ENCODE measurements at places on chromosomes 1 and 21.

- no peak for DNase-seq
Observed at GRCh38 chr1:98030976-98031375, 110.1 kb upstream of the DPYD start.

DNA sequence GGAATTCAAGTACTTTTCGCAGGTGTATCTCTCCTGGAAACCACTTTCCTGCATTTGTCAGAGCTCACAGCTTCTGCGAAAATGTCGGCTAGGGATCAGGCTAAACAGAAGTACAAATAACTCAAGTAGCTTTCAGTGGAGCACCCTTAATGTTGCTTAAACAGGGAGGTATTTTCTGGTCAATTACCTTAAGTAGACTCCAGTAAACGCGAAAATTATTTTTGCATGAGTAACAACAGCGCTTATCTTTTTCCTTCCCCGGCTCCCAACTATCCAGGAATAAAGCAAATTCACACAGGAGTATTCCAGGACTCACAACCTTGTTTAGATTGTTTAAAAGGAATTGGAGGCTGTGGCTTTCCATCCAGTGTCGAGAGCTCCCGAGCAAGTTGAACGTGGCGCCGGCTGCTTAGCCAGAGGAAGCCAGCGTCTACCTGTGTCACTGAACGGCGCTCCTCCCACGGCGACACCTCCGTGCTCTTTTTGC is 7.3 kb upstream of the SIM2 start:
- DNase-seq: no peak

GRCh38 chr1:10803971-10804820 is 7.8 kb upstream of the CASZ1 start:
- DNase-seq: no peak

- no peak for DNase-seq
Observed at GRCh38 chr1:9651565-9652378, at the start of gene PIK3CD. TSS of gene PIK3CD (plus strand) at chr1:9651731. CDS start at chr1:9710456, 58,725 bp downstream.

- no peak for DNase-seq
Observed at GRCh38 chr1:111164151-111164550, 24.1 kb downstream of the CEPT1 start.

GRCh38 chr1:155064111-155064831 is 731 bp downstream of the EFNA4 start:
- DNase-seq: no peak

GRCh38 chr21:41536827-41537103 is 28.8 kb upstream of the TMPRSS2 start:
- DNase-seq: no peak

DNA sequence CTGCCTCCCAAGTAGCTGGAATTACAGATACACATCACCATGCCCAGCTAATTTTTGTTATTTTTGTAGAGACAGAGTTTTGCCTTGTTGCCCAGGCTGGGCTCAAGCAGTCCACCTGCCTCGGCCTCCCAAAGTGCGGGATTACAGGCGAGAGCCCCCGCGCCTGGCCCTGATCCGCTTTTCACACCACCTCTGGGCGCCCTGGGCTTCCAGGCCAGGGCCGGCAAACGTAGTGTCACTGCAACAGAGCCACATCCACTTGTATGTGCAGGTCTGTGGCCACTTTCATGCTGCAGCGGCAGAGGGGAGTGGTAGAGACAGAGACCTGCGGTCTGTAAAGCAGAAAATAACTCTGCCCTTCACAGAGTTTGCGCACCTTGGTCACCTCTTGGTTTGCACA is 29.5 kb downstream of the RRP1B start:
- no peak for DNase-seq

GRCh38 chr1:187588917-187589316 is 760.2 kb downstream of the PLA2G4A start:
- DNase-seq: no peak

GRCh38 chr1:181369416-181369815 is 113.9 kb upstream of the CACNA1E start:
- no peak for DNase-seq

DNA sequence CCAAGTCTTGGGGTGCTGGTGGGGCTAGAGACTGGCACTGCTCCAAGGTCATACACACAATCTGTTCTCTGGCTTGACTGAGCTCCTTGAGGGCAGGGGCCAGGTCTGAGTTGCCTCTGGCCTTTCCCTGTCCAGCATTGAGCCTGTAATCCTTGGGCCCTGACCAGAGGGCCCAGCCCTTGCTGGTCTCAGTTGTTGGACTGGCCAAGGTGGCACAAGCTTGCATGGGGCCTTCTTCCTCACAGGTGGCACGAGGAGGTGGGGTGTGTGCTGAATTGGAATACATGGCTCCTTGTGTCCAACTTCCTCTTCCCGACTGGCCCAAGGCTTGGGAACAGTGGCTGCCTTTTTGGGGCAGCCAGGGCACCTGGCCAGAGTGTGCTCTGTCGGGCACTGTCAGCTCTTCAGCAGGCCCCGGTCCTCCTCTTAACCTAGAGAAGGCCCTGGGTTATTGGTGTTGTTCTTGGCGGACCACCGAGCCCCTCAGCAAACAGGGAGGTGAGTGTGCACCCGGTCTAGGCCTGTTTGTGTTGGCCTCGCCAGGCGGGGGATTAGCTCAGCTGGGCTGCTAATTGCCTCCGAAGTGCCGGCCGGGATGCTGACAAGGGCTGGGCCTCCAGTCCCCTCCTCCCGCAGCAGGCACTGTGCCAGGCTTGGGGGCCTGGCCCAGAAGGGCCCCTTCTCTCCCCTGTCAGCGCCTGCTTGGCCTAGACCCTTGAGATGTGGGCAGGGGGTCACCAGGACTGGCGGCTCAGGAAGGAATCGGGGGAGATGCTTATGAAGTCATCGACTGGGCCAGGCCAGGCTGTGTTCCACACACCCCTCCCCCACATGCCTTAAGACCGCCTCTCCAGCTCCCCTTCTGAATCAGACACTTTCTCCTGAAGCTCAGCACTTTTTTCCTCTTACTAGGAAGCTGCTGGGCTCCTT is 28.5 kb downstream of the WNT4 start:
- no peak for DNase-seq

DNA sequence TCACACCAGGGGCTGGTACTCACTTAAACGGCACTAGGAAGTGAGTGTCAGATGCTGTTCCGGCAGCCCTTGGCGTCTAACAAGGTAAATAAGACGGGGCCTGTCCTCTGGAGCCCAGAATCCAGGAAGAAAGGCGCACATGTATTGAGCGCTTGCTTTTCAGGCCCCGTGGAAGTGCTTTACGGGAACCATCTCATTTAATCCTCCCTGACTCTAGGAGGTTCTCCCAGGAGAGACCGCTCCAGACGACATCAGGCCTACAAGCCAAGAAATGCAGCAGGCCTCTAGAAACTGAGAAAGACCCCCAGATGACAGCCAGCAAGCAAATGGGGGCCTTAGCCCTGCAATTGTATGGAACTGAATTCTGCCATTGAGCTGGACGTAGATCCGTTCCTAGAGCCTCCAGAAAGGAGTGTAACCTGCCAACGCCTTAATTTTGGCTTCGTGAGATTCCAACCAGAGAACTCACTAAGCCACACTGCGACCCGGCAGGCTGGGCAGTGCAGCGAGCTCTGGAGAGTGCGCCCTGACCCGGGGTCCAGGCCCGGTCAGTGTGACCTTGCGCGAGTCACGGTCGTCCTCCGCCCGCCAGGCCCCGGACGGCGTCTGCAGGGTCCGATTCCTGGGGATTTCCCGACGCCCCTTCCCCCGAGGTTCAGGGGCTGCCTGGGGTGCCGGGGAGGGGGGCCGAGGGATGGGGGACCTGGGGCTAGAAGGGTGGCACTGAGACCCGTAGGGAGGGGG is 532 bp upstream of the MANEAL start:
- no peak for DNase-seq

- DNase-seq: no peak
Observed at GRCh38 chr1:53584777-53585107, 125.5 kb downstream of the DMRTB1 start.

GRCh38 chr1:26015358-26015757 is 6.2 kb upstream of the EXTL1 start:
- peak; percentile 97 for DNase-seq

GRCh38 chr1:193589597-193590040 is 403.2 kb upstream of the B3GALT2 start:
- DNase-seq: no peak

DNA sequence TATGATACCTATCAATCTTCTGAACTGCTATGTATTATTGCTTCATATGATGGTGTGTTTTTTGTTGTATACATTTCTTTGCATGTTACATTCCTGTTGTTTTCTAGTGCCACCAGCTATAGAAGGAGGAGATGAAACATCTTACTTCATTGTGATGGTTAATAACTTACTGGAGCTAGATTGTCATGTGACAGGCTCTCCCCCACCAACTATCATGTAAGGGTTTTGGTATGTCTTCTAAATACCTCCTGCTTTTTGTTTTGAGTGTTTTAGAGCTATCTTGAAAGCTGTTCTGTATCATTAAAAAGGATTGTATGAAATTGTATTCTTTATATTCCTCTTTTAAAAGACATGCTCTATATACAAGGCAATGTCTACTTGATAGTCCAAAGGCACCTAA is 282.7 kb downstream of the HMCN1 start:
- DNase-seq: no peak

GRCh38 chr1:25081496-25081895 is 150.8 kb downstream of the SYF2 start:
- no peak for DNase-seq

- no peak for DNase-seq
Observed at GRCh38 chr1:29820401-29820800, 584.1 kb downstream of the PTPRU start.

DNA sequence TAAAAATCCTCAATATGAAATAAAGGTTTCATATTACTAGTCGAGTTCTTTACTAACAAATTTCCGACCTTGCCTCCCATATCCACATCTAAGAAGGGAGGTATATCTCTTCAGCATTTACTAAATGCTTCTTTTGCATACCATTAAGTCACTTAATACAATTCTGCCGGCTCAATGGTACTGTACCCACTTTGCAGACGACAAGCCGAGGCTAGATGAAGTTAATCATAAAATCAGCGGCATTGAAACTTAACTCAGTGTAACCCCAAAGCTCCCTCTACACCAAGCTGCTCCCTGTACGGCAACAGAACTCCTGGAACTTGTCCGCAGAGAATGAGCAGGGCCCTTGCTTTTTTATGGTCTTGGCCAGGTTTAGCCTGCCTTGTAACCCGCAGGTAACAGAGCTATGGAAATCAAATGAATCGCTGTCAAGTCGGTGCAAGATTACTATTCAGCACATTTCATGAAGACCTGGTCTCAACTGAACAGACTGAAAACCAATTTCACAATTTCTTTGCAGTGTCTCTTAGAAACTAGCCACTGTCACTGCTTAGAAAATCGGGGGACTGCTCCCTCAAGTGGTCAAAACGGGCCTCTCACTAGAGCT is 738 bp downstream of the INTS7 start:
- DNase-seq: no peak

DNA sequence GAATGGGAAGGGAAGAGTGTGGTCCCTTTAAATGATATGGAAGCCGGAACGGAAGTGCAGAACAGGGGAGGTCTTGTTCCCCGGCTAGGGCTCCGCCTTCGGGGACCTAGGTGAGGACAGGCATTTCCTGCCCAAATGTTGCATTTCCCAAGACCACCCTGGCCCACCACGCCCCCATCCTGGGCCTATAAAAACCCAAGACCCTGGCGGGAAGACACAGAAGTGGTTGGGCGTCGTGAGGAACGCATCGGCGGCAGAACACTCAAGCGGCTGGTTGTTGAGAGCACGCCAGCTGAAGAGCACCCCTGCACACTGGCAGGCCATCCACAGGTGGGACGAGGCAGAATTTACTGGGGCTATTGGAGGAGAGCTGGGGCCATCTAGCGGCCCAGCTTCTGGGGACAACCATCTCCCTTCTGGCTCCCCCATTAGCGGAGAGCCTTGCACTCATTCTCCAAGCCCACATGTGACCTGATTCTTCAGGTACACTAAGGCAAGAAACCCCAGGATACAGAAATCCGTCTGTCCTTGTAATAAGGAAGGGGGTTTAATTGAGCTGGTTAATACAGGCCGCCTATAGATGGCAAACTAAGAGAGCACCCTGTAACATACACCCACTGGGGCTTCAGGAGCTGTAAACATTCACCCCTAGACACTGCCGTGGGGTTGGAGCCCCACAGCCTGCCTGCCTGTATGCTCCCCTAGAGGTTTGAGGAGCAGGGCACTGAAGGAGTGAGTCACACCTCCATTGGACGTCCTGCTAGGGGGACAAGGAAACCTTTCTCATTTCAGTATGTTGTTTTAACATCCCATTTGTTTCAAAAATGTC is 1327.9 kb downstream of the BRINP3 start:
- no peak for DNase-seq

- DNase-seq: no peak
Observed at GRCh38 chr1:192974701-192975100, 84.5 kb downstream of the UCHL5 start.

- DNase-seq: no peak
Observed at GRCh38 chr1:26784023-26784871, 3.5 kb upstream of the PIGV start.

DNA sequence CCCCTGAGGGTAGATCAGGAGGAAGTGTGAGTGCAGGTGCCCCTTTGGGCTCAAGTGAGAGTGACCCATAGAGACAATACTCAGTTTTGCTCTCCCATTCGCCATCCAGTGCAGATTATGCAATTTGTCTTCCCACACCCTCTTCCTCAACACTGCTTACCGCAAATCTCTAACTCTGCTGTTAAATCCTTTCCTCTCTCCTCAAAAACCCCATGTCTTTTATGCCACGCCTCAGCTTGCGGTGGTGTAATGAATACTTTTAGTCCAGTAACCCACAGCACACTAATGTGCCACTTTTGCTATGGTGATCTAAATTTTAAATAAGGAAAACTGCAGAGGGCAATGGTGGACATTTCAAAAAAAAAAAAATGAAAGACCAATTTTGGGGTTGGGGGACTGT is 57.7 kb downstream of the PRRX1 start:
- no peak for DNase-seq

DNA sequence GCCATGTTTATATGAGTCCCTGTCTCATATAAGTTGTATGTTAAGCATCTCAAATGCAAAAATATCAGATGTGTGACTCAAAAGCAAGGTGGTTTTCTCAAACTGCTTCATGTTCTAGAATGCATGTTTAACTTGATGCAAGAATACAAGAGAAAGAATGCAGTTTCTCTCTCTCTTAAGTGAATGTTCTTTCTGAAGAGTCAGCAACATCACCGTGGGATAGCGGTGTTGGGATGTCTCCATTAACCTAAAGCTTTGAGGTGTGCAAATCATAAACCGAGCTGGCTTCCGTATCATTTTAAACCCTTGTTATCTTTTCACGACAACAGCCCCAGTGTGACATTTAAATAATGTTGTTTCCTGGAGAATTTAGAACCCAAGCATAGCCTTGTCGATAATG is 48.4 kb upstream of the TARBP1 start:
- DNase-seq: no peak

GRCh38 chr1:26520339-26520738 is 9.2 kb upstream of the RPS6KA1 start:
- DNase-seq: no peak

- no peak for DNase-seq
Observed at GRCh38 chr1:219710529-219711194, 97.8 kb upstream of the ZC3H11B start.

GRCh38 chr1:912740-913301 is 10.9 kb upstream of the SAMD11 start:
- peak; percentile 75 for DNase-seq

- no peak for DNase-seq
Observed at GRCh38 chr1:50289495-50289894, 133.7 kb downstream of the DMRTA2 start.

Data from HL-60 (cell line).